CD4-positive, alpha-beta T cell treated with Interleukin-4 for 1 hour (primary cell): ENCODE measurements at places on chromosomes 3 and 15.

GRCh38 chr3:138594935-138595610 lies 1.0 kb upstream of the CEP70 start:
- DNase-seq: no peak

GRCh38 chr15:55394694-55395093 lies 13.5 kb downstream of the CCPG1 start:
- no peak for DNase-seq

- no peak for DNase-seq
These were observed 130.9 kb downstream of the PCCB start for GRCh38 chr3:136381051-136381450.

GRCh38 chr15:95995375-95996168 lies 334.9 kb upstream of the NR2F2 start:
- no peak for DNase-seq

DNA sequence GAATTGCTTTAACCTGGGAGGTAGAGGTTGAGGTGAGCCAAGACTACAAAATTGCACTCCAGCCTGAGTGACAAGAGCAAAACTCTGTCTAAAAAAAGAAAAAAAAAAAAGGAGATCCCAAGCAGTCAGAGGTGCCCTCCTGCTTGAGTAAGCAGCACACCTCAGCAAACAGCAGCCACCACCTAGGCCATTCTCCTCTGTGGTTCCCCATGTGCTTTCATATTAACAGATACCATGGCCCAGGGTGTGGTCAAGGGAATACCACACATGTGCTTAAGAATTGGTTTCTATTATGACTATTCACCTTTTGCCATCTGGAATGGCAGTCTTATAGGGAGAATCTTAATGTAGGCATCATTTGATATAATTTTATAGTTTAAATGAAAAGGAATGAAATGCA lies 24.7 kb upstream of the CSPG5 start:
- DNase-seq: no peak

- no peak for DNase-seq
These were observed 469.4 kb upstream of the ATP11B start for GRCh38 chr3:182323898-182324297.

DNA sequence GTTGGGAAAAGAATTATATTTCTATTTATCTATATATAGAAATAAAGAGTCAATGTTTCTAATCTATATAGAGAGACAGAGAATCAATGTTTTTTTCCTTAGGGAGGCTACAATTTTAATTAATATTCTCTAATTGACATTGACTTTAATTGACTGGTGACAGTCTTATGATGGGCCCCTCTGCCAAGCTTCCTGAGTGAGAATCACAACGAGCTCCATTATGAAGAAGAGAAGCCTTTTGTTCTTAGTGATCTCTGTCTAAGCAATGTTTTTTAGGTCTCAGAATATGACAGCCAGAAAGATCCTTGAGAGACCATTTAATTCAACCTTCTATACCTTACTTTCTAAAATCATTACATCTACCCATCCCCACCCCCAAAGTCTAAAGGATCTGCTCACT lies 70.9 kb downstream of the IGSF11 start:
- DNase-seq: no peak

GRCh38 chr3:123800362-123800682 lies 83.8 kb downstream of the MYLK start:
- DNase-seq: no peak

DNA sequence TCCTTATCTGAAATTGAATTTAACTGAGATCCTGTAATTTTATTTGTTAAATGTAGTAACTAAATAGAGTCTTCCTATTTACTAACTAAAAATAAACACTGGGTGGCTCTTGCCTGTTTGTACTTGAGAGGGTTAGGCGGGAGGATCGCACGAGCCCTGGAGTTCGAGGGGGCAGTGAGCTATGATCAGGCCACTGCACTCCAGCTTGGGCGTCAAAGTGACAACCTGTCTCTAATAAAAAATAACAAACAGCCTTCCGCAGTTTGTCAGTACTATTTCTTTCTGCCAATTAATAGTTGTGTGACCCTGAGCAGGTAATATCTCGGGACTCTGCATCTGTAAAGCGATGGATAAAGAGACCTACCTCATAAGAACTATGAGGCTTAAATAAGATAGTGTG lies 768 bp upstream of the PDE12 start:
- no peak for DNase-seq

GRCh38 chr15:25671132-25671531 lies 192.0 kb downstream of the ATP10A start:
- no peak for DNase-seq

DNA sequence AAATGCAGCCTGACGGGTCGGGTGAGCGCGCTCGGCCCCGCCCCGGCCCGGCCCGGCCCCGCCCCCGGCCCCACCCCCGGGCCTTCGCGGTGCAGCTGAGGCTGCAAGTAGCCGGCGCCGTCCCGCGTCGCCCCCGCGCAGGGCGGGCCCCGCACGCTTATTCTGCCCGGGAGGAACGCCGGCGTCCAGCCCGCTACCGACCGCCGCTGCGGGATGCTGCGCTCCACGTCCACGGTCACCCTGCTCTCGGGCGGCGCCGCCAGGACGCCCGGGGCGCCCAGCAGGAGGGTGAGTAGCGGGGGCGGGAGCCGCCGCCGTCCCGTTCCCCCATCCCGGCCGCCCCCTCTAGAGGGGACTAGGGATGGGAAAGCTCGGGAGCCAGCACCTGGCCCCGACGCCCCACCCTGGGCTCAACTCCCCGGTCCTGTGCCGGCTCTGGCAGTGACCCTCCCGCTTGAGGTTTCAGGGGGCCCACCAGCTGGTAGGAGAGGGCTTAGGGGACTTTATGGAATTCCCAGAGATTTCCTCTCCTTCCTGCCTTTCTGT lies at the start of gene MYZAP:
MYZAP (plus strand) TSS at position 83 of the 546 bp plus-strand sequence; CDS start at position 214, 131 bp downstream.
- DNase-seq: peak; percentile 48

DNA sequence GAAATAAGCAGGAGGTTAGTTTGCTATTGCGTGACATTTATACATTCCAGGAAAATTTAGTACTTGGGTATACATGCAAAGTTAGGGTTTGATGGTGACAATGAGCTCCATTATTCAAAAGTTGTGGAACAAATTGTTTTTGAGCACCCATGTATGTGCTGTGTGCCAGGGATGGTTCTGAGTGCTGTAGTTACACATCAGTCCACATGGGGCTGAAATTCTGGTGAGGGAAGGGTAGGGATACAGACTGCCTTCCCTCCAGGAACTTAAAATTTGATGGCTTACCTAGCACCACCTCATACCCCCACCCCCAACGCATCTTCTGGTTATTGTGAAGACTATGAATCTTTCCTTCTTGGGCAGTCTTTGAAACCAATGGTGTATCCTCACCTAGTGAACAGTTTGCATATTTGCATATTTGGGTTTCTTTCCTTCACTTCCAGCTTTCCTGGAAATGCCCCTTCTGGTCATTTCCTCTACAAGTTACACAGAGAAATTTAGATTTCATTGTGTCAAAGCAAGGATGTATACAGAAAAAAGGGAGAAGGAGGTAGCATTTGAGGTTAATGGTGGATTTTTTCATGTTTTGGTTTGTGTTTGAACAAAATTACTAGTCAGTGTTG lies 222.0 kb upstream of the IL12A start:
- DNase-seq: no peak

- no peak for DNase-seq
These were observed 515.9 kb downstream of the GBE1 start for GRCh38 chr3:81245501-81245900.

DNA sequence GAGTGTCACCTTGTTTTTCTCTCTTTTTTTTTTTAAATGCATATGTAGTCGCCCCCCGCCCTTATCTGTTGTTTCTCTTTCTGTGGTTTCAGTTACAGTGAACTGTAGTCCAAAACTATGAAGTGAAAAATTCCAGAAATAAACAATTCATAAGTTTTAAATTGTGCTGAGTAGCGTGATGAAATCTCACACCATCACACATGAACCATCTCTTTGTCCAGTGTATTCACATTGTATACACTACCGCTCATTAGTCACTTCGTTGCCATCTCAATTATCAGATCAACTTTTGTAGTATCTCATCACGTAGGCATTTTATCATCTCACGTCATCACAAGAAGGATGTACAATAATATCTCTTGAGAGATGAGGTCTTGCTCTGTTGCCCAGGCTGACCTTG lies 62.5 kb upstream of the MLF1 start:
- DNase-seq: no peak

GRCh38 chr3:30141927-30142326 lies 464.5 kb upstream of the TGFBR2 start:
- no peak for DNase-seq

- peak; percentile 61 for DNase-seq
These were observed 24.5 kb downstream of the IQGAP1 start for GRCh38 chr15:90412356-90413194.

DNA sequence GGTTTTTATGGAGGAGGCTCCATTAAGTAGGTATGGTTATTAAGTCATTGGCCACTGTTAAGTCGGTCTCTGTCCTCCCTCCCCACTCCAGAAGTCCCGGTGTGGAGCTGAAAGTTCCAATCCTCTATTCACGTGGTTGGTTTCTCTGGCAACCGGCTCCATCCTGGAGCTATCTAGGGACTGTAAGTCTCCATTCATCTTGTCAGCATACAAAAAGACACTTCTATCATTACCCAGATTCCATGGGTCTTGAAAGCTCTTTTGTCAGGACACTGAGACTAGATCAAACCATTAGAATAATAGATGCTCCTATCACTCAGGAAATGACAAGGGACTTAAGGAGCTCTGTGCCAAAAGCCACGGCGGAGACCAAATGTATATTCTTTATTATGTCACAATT lies 110.3 kb downstream of the PIK3CB start:
- no peak for DNase-seq

DNA sequence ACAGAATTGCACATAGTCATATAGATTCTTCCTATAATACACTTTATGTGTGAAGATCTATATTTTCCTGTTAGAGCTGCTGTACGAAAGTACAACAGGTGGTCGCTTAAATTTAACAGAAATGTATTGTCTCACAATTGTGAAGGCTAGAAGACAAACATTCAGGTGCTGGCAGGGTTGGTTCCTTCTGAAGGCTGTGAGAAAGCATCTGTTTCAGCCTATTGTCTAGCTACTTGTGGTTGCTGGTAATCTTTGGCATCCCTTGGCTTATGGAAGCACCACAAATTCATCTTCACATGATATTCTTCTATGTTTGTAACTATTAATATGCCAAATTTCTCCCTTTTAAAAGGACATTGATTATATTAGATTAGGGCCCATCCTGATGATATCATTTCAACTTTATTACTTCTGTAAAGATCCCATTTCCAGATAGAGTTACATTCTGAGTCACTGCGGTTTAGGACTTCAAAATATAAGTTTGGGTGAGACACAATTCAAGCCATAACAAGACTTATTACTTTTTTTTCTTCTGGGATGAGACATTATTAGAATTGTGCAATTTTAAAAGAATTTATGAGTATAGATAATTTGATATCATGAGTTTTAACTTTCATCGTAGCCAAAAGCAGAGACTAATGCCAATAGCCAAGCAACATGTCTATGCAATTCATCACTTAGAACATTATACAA lies 248.1 kb upstream of the BCHE start:
- no peak for DNase-seq

- DNase-seq: no peak
These were observed 40.7 kb downstream of the OXSM start for GRCh38 chr3:25830373-25831280.

- no peak for DNase-seq
These were observed 225.9 kb downstream of the ITPR1 start for GRCh38 chr3:4719046-4719501.

- no peak for DNase-seq
These were observed 9.5 kb downstream of the ZNF621 start for GRCh38 chr3:40534283-40534682.

- no peak for DNase-seq
These were observed 48.1 kb upstream of the CDV3 start for GRCh38 chr3:133525435-133525834.

DNA sequence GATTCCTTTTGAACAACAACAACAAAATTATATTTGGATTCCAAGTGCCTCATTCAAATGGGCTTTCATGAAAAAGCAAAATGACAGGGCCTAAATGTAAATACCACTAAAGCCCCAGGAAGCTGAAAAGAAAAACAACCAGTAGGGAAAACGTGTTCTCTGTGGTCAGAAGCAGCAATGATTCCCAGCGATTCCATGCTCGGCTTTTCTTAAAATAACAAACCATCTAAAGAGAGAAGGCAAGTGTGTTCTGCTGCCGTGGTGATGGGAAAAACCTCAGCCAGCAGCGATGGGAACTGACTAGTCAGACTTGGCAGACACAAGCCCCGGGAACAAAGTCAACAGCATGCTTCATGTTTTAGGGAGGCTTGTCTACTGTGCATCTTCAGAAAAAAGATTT lies 153.6 kb downstream of the TNIK start:
- DNase-seq: no peak

- no peak for DNase-seq
These were observed 768 bp downstream of the UBXN7 start for GRCh38 chr3:196431181-196432136.
